CD14-positive monocyte (primary cell): ENCODE measurements at places on chromosomes 6 and 20.

GRCh38 chr6:12265791-12266190 is 24.4 kb upstream of the EDN1 start:
- DNase-seq: peak; percentile 98

DNA sequence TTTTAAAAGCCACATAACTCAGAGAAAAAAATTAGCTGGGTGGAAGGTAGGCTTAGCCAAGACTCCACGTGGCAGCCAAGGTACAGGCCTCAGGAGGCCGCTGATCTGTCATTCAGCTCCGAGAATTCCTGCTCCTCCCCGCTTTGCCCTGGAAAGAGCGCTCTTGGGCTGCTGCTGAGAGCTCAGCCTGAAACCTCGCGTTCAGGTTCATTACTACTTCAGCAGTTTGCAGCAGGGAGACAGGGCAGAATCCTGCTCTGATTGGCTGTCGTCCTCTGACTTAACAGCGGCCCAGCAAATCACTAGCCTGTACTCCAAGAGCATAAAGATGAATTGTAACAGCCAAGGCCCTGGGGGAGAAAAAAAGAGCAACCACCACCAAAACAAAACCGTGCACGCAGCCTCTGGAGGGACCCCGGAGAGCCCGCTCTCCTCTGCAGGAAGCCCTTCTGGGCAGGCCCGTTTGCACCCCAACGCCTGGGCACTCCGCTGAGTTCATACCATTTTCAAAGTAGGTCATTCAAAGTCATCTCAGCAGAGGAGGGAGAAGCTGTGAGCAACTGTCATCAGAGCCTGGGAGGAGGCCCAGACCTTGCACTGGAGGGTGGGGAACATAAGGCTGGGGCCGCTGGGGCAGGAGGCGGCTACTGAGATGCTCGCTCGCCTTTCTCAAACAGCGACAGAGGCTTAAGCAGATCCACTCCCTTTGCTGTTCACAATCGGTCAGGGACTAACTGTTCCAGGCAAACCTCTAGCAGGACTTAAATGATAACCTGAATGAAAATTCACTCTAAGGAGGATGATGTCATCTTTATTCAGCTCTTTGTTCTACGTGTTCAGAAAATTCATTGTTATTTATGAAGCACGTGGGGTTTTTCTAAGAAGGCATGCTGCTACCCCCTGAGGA is 42.3 kb upstream of the ATXN1 start:
- DNase-seq: no peak

DNA sequence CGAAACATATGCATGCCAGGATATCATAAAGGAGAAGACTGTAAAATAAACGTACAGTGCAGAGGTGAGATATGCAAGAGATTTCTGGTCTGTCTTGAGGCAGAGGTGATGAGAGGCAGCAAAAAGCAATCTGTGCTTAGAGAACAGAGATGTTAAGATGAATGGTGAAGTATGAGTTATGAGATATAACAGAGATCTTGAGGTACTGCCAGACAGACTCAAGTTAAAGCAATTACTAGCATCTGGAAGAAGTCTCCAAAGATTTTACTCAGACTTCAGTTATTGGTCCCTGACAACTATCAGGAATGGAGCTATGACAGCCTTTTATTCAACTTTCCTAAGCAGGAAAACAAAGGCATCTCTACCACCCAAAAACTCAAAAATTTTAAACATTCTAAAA is 122.8 kb upstream of the DST start:
- DNase-seq: no peak

GRCh38 chr6:126063512-126064146 is 77.3 kb downstream of the TRMT11 start:
- DNase-seq: no peak

DNA sequence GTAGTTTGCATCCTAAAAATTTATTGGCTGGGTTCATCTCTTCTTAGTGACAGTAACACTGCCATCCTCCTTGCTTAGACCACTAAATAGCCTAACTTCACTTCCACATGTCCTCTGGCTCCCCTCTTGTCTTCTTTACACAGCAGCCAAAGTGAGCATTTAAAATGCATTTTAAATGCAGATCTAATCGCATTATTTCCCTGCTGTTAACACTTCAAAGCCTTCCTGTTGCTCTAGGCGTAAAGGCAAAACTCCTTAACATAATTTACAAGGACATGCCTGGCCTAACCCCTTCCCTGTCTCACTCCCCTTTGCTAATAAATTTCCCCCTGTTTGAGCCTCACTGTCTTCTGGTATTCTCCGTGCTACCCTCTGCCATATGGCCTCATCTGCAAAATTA is 26.5 kb downstream of the NKAIN2 start:
- DNase-seq: no peak

DNA sequence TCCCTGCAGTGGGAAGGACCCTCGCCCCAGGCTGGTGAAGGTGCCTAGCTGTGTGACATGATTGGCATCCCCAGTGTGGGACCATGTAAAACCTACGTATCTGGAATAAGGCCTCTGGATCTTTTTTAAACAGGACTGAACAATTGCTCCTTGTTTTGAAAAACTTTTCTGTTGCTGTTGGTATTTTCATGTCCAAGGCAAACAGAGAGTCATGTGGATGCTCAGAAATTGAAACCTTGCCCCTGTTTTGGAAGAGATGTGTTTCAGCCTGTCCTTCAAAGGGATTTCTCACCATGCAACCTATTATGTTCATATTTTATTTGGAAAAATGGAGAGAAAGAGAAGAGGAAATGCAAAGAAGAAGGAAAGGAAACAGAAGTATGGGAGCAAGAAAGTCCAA is 362.3 kb downstream of the PKHD1 start:
- DNase-seq: no peak

DNA sequence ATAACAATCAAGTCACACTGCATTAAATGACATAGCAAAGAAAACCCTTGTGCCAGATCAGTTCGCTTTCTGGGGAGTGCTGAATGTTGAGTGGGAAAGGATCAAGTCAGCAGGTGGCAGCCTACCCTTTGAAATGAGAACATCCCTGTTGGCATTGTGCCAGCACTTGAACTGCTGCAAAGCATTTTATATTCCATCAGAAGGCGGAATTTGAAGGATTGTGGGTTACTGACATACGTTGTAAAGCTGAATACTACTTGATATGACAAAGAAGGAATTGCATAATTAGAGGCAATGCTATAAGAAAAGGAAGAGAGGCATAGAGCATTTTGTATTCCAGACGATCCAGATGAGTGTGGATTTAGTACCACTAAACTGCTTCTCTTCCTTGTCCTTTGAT is 26.5 kb downstream of the BCKDHB start:
- DNase-seq: peak; percentile 26

DNA sequence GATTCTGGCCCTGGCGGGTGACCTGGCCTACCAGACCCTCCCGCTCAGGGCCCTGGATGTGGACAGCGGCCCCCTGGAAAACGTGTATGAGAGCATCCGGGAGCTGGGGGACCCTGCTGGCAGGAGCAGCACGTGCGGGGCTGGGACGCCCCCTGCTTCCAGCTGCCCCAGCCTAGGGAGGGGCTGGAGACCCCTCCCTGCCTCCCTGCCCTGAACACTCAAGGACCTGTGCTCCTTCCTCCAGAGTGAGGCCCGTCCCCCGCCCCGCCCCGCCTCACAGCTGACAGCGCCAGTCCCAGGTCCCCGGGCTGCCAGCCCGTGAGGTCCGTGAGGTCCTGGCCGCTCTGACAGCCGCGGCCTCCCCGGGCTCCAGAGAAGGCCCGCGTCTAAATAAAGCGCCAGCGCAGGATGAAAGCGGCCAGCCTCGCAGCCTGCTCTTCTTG is 868 bp upstream of the SLC2A4RG start:
- peak; percentile 40 for DNase-seq

GRCh38 chr6:19454001-19454720 is 383.0 kb upstream of the ID4 start:
- no peak for DNase-seq

DNA sequence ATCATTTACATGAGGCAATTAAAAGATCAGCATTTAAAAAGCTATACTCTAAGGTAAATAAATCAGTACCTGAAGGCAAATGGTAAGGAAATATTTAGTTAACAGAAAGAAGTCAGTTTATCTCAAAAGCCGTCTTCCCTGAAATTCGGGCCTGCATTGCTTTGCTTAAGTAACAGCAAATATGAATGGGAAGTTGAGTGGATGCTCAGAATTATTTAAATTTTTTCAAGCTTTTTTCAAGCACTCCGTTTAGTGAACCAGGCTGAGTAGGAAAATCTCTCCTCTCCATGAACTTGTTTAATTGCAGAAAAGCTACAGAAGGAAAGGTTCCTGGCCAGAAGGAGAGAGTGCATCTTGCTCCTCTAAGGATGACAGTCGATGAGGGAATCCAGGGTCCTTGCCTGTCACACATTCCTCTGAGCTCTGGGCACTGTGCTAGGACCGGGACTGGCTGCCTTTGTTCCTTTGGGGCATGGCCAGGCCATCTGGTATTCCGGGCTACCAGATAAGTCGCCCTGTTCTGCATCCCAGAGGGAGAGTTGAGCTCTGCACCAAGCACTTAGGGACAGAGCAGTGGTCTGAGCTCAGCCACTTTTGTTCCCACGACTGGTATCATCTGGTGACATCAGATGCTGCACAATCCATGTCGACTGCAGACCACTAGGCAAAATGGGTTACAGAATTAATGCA is 77.6 kb downstream of the RIN2 start:
- DNase-seq: no peak

DNA sequence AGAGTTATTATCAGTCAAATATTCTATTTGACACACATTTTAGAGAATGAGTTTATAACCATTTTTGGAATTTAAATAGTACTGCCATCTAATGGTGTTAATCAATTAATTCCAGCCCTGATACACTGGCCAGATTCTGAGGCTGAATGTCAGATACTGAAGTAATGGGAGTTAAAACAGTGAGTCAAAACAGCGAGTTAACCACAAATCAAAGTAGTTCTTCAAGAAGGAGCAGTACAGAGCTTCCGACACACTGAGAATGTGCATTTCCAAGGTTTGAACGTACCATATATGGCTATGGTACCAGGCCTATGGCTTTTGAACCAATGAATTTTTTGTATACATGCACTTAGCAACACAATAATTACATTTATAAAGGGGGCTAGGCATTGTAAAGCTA is 11.3 kb upstream of the CEP43 start:
- DNase-seq: no peak

GRCh38 chr20:43507150-43508080 is at the start of gene L3MBTL1:
TSS of gene L3MBTL1 (plus strand) at chr20:43507697. CDS start at chr20:43513504, 5,807 bp downstream.
- DNase-seq: no peak

GRCh38 chr6:5102267-5102970 is 17.3 kb downstream of the PPP1R3G start:
- DNase-seq: no peak

DNA sequence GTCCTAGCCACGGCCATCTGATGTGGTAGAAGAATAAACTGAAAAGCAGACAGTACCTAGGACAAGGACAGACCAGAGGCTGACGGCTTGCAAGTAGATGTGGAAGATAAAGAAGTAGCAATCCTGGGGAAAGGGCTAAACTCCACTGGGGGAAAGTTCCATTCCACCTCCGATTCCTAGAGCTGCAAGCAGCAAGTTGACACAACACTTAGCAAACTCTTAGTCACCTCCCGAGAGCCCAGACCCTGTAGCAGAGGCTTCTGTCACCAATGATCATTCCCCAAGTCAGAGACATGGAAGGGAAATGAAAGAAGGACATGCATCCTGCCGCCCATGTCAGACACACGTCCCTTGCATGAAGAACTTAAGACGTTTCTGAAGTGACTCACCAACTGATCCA is 99.2 kb upstream of the RPS6KA2 start:
- no peak for DNase-seq

DNA sequence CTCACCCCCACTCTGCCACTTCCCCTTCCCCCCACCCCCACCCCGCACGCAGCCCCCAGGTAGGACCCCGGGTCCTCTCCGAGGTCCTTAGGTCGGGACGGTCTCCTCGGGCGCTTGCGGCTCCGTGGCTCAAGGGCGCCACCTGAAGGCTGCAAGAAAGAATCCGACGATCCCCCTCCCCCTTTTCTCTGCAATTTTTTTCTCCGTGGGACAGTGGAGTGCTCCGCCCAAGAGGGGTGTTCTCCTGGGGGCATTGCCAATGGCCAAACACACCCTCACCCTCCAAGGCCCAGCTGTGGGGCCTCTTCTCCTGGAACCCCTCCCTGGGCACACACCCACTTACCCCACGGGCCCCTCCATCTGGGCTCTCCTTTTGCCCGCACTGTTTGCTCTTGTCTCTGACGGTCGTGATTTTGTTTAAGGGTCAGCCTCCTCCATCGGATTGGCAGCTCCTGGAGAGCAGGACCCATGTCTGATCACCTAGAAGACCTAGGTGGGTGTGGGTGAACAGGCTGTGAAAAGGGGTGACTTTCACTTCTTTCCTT is 1.1 kb upstream of the TMEM74B start:
- peak; percentile 4 for DNase-seq

DNA sequence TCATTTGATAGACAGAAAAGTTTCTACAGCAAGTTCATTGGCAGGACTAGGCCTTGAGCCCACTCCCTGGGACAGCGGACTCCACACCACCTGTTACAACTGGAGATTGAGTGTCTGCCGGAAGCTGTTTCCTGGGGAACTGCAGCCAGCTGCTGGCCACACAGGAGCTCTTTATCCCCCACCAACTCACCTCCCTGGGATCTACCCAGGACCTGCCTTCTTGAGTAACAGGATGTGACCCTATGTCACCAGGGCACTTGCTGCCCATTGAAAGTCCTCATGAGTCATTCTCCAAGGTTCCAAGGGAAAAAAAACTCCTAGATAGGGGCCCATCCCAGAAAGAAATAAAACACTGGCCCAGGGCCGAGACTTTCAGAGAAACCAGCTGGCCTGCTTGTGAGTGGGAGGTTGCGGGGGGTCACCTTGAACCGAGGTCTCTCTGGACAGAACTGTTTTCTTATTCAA is 37.4 kb upstream of the SLC9A8 start:
- peak; percentile 93 for DNase-seq

DNA sequence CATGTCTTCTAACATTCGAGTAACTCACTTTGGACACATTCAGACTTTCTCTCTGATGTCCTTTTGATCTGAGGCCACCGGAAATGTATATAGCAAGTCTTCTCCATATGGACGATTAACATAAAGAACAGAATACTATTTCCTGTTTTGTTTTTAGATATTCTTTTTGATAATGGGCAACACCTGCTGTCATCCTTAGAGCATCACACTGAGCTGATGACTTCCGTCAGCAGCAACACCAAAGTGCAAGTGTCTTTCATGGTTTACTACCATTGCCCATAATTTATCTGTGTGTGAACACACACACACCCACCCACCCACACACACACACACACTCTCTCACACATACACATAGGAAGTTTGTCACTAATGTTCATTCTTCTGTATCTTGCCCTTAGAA is 112.7 kb upstream of the SIM1 start:
- DNase-seq: no peak

DNA sequence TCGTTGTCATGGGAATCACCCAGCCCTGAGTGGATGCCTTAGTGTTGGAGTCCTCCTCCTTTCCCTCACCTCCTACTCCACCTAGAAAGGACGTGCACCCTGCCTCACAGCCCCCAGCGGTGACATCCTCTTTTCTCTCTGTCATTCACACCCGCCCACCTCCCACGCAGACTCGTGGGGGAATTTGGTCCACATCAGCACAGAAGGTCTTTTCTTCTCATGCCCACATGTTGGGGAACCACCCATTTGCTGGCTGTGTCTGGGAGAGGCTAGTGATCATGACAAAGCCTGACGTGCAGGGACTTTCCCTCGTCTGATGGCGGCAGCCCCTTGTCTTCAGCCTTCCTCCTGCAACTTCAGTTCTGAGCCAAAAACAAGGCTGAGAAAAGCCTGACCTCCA is 96.0 kb upstream of the CNKSR3 start:
- no peak for DNase-seq
